ENCODE measurements at places on chromosomes 2 and 18.
A peak's percentile ranks its signal among the peaks of the same experiment; 100 is the strongest.

DNA sequence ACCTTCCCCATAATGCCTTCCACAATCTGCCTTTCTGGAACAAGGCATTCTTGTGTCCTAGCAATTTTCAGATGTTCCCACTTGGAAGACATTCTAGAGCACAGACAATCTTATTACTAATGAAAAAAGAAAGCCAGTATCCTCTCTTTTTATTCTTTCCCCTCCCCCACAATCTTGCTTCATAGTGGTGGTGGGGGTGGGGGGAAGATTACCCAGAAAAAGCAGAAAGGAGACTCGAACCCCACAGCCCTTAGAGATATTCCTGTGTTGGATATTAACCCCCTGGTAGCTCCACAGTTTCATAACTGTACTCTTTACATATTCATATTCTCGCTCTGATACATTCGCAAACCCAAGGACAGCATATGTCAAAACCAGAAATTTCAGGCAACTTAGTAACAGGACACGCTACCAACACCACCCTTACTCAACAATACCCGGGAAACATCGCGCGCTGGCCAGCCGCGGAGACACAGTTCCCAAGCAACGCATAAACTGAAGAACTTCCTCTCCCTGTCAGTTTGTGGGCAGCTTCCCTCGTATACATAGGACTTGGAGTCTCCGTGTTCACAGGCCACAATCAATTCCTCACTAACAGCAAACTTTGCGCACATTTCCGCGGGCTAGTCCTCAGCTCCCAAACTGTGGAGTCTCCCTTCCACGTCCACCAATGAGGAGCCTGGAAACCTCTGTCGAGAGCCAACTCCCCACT, 793 bp downstream of the NR4A2 start:
- DNase-seq: no peak

DNA sequence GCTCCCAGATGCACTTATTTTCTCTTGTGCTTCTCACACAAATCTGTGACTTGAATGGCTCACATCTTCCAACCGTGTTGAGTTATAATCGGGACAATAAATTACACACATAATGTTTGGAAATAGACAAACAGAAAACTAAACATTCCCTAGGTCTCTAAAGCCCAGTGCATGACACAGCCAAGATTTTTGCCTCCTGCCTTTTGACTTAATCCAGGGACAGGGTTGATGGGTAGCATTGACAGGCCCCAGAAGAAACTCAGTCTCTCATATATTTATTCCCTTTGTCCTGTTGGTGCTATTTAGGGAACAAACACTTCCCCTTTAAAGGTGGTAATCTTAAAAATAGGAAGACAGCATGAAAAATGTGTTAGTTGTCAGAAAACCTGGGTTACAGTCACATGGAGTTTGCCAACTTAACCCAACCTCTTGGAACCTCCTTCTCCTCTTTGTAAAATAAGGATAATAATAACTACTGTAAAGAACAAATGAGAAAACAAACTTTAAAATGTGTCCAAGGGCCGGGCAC, 24.0 kb upstream of the ARPC2 start:
- DNase-seq: no peak

- DNase-seq: no peak
These were observed 66.5 kb downstream of the ALPK2 start for GRCh38 chr18:58562146-58562998.

DNA sequence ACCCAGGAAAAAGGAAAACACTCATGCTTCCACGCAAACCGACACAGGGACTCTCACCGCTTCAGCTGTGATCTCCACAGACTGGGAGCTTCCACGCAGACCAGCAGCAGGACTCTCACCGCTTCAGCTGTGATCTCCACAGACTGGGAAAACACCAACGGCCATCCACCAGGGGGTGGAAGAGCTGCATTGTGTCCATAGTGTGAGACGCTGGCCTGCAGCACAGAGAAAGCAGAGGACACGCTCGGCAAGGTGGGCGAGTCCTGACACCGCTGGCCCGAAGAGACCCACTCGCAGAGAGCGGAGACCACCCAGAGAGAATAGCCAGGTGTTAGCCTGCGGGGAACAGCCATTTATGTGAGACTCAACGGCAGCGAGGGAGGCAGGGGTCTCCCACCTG, 42.5 kb upstream of the NFATC1 start:
- no peak for DNase-seq

GRCh38 chr2:215751200-215751910, 262.0 kb downstream of the MREG start:
- DNase-seq: no peak

- no peak for DNase-seq
These were observed 159.8 kb downstream of the GALNT3 start for GRCh38 chr2:165634282-165634681.

DNA sequence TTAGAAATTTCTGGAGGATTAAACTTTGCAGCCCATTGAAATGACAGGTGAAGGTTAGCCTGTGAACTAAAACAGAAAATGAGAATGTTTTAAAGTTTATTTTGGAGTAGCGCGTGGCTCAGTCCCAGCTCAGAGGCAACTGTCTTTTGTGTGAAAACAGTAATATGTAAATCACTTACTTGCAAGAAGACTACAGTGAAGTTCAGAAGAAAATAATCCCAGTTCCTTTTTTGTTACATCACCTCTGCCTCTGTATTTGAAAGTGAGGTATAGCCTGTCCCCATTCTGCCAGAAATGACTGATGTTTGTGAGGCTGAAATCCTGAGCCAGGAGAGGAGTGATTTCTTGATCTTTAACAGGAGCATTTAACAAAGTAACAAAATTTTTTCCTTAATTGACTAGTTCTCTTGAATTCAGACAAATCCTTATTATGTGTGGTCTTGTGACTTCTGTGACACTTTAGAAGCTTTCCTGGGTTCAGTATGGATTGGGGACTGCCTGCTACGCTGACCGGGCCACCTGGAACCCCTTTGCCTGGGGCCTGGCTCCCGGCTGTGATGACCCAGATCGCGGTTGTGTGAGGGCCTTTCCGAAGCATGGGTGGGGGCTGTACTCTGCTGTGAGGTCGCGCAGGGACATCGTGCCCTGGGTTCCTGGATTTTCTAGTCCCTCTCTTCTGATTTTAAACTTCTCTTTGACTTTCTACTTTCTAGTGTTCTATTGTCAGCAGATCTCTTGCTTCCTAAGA, 24.3 kb downstream of the TRAPPC12 start:
- DNase-seq: no peak

GRCh38 chr2:218806346-218806978, 24.5 kb downstream of the CYP27A1 start:
- no peak for DNase-seq

DNA sequence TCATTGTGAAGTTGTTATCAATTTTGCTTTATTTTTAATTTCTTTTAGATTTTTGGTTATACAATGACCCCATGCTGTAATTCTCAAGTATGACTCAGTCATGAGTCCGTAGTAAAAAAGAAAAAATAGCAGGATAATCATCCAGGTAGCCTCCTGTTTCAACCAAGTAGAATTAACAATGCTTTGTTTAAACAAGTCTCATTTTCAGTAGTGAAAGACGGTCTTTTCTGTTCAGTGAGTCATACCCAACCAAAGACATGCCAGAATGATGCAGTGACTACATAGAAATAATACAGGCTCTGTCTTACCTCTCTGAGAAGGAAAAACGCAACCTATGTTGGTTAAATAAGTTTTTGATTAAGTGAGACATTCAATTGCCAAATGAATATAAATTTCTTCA, 67.8 kb upstream of the DSC1 start:
- no peak for DNase-seq

GRCh38 chr2:241893265-241893664, 23.7 kb downstream of the RTP5 start:
- DNase-seq: no peak

- DNase-seq: no peak
These were observed 82.8 kb upstream of the DSEL start for GRCh38 chr18:67599277-67599676.

DNA sequence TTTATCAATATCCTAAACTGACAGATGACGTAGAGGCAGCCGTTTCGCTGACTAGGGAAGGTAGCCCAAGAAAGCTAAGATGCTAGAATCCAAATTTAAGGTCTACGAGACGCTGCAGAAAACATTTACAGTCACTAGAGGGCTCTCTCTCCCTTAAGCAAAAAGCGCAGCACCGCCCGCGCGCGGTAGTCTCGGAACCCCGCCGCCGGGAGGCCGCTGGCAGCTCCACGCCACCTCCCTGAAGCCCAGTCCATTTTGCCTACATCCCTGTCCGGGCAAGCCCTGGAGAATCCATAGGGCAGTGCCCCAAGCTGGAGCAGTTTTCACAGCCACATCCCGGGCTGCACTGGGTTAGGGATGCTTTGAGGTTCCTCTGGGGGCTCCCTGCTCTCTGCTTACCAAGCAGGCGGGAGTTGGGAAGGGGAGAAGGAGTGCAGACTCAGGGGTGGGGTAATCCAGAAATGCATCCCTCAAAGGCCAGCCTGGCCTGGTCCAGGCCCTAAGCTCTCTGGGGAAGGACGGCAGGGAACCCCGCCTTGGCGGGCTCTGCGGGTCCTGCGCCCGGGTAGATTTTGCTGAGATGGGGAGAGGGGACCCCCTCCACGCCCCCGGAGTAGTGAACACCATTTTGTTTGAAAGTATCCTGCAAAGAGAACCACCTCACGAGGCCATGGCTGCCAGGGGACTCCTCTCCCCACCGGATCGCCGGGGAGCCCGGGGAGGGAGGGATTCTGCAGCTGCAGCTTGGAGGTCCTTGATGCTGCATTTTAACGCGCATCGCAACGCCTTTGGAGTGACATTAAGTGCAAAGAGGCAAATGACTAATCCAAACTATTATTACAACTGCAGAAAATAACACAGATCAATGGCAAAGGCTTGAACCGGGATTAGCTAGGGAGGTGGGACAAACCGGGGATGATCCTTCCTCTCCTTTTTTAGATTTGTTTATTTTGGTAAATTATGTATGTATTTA, 1.3 kb upstream of the DPYSL5 start:
- peak; percentile 60 for DNase-seq

- DNase-seq: no peak
These were observed 52.0 kb upstream of the NFATC1 start for GRCh38 chr18:79343567-79344207.

DNA sequence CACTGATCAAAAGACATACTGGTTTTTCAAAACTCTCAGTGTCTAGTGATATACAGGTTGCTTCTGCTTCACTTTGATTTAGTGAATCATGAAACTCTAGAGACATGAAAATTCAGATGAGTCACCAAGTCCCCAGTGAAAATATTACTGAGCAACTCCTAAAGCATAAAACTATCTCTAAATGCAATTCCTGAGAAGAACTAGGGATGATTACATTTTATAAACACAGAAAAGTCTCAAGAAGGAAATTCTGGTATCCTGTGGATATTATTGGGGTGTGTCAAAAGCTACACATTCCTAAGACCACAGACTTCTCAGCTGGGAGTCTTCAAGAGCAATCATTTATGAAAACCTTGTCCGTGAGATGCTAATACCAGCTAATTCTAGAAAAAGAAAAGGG, 9.7 kb downstream of the LRRTM4 start:
- no peak for DNase-seq

DNA sequence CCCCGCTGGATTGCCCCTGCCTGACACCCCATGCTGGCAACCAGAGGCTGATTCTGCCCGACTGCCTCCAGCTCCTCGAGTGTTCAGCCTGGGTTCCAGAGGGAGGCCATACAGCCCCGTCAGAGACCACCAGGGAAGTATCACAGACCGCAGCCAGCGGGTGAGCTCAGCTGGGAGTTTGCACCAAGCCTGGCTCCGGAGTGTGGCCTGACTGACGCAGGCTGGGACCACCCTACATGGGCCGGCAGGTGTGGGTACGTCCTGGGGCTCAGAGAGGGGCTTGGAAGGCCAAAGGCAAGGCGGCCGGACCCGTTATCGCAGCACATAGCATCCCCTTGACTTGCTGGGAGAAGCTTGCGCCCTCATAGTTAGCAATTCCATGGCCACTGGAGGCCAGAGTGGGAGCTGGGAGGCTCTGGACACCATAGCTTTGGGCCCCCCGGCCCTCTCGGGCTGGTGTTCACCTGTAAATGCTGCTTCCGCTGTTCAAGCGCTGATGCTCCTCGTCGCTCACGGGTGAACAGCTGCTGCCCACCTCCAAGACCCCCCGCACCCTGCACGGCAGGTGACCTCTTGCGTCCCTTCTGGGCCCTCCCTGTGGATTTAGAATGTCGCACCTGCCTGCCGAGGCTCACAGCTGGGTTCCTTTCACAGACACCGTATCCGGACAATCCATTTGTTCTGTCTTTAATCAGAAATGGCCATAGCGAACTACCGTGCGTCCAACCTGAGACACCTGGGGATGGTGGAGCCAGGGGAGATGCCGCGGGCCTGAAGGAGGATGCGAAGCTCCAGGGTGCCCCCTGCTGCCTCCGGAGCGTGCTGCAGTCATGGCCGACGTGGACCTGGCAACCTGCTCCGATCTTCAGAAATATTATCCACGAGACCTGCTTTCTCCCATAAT, 31.2 kb upstream of the SLC66A3 start:
- peak; percentile 77 for DNase-seq

DNA sequence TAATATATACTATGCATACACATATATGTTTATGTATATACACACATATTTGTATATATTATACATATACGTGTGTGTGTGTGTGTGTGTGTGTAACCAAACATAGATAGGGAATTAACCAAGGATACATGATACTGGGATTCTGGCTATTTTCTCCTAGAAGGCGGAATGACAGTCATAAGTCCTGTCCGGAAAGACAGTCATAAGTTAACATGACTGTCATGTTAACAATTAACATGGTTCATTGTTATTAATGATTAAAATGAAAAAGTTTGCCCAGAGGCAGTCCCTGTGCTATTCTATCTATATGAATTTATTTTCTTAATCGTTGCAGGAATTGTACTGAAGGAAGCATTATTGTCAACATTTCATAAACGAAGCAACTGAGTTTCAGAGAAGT, 450.7 kb upstream of the NXPH2 start:
- DNase-seq: no peak

- no peak for DNase-seq
These were observed 1079.8 kb upstream of the ZEB2 start for GRCh38 chr2:145599756-145600155.

- DNase-seq: no peak
These were observed 16.4 kb upstream of the STARD7 start for GRCh38 chr2:96225016-96225533.

GRCh38 chr2:53609551-53609950, 158.1 kb upstream of the CHAC2 start:
- no peak for DNase-seq

GRCh38 chr2:197248623-197249022, 62.0 kb downstream of the ANKRD44 start:
- no peak for DNase-seq

DNA sequence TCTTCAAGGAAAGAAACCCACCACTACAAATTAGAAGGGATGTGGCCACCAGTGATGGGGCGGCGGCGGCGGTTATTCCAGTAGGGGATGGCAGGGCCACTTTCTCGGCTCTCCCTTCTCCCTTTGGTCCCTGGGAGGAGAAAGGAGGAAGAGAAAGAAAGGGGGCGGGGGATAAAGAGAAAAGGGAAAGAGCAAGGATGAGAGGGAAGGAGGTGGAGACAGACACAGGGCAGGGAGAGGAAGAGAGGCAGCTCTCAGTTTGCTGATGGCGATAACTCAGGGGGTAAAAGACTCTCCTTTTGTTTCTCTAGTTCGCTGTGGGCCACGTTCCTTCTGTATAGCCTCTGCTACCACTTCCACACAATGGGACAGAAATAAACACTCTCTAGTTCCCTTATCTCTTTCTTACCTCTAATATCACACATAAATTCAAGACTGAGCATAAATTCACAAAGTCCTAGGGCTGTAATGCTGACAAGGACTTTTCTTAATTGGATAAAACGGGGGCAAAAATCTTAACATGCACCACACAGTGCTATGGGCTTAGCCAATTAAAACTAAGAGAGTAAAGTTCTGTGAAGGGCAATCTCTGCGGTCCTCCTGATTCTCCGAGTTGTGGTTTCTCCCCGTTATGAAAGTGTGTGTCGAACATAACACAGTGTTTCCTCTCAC, 14.6 kb downstream of the SFT2D3 start:
- DNase-seq: no peak

GRCh38 chr2:229882583-229882982, 39.2 kb downstream of the TRIP12 start:
- DNase-seq: no peak

Data from stimulated activated CD4-positive, alpha-beta T cell treated with anti-CD3 and anti-CD28 coated beads, Interleukin-4, amount 100 ng/mL, for 48 hours (primary cell).